ENCODE measurements at places on chromosomes 1 and 21. TPM values are rescaled to one million over a fixed set of nuclear protein-coding genes. Genes with fewer than 3 reads are reported as not detected.

- ATAC-seq = no peak
These were observed 171.7 kb downstream of the NEK7 start for GRCh38 chr1:198328458-198329032.

GRCh38 chr1:202293569-202293968, 48.2 kb downstream of the UBE2T start:
- ATAC-seq = no peak

DNA sequence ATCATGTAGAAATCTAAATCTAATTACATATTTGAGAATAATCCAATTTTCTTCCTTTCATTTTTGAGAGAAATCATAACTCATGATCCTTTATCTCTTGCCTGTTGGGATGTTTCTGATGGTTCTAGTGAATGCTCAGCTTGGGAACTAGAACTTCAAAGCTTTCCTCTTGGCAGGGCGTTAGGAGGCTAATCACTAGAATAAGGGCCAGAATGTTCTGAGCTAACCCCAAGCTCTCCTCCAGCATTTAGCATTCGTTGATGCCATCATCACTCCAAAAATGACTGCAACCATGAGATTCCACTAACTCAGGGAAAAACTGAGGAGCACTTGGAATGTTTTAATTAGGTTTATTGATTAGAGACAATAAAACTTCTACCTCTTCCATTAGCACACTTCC, 93.9 kb upstream of the DPT start:
- ATAC-seq = no peak

- ATAC-seq = no peak
These were observed 39.5 kb downstream of the IER5 start for GRCh38 chr1:181127898-181128453.

Gene MMP23B
- total RNA-seq = 2.5 TPM

Gene CD34
- 0.14 TPM for total RNA-seq
